ENCODE measurements at places on chromosomes 16 and 17. TPM values are rescaled to one million over a fixed set of nuclear protein-coding genes. Genes with fewer than 3 reads are reported as not detected.
A peak's percentile ranks its signal among the peaks of the same experiment; 100 is the strongest.

Gene NSMCE1
- 99.8 TPM for total RNA-seq

DNA sequence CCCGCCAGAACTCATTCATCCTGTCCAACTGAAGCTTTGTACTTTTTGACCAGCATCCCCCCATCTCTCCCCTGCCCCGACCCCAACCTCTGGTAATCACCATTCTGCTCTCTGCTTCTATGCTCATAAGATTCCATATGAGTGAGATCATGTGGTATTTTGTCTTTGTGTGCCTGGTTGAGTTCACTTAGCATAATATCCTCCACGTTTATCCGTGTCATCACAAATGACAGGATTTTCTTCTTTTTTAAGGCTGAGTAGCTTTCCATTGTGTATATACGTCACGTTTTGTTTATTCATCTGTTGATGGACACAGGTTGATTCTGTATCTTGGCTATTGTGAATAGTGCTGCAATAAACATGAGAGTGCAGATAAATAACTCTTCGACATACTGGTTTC, 278.9 kb downstream of the SNX29 start:
- ATAC-seq = no peak

DNA sequence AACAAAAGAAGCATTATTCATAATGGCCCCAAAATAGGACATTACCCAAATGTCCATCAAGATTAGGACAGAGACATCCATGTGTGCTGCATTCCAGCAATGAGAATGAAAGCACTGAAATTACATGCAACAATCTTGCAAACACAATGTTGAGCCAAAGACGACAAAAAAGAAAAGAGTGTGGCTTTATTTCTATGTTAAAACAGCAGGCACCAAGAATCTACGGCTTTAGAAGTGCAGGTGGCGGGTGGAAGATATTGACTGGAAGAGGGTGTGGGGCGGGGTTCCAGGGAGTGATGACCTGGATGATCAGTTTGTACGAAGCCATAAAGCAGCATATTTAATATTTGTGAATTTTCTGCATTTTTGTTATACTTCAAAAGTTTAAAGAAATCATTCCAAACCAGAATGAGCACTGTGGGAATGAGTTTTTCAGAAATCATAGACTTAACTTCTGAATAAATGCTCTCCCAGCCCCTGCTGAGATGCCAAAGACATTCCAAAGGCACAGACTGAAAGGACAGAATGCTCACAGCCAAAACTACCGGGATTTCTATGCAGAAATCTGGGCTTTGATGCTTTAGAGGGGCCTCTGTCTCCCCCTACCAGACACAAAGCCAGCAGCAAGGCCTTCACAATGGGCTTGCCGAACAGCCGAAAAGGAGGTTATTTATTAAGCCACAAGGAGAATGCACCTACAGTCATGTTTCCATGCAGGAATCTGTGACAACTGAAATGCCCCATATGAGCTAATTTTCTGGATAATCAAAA, 361.6 kb downstream of the GRIN2A start:
- ATAC-seq = no peak

DNA sequence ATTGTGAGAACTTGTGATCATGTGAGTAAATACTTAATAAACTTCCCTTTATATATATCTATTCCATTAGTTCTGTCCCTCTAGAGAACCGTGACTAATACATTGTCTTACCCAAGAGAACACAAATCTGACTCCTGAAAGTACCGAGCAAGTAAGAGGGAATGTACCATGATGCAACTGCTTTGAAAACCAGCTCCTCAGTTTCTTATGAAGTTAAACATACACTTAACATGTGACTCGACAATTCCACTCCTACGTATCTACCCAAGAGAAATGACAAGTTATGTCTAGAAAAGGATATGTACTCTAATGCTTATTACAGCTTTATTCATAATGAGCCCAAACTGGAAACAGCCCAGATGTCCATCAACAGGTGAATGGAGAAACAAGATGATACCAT, 8.8 kb upstream of the GJD3 start:
- ATAC-seq = peak; percentile 96

Gene MSLN
- total RNA-seq = not detected

DNA sequence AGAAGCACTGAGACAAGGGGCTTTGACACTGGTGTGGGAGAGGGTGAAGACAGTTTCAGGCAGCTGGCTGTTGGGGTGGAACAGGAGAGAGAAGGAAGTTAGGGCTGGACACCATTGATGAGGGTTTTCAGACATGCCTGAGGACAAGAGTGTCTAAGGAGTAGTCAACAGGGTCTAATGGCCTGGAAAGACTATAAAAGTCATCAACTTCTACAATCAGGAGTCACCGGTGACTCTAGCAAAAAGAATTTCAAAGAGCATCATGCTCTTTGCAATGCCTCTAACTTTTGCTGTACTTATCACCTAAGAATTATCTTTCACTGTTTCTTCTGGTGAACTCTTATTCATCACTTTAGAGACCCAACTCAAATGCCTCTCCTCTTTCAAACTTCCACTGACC, 213.9 kb downstream of the C16orf78 start:
- no peak for ATAC-seq

Gene PRDM7
- not detected for total RNA-seq

Gene ADAMTS18
- not detected for total RNA-seq

- no peak for ATAC-seq
Measured at GRCh38 chr17:72334205-72334604, 213.4 kb downstream of the SOX9 start.
